ENCODE measurements at places on chromosomes 1 and 21. TPM values are rescaled to one million over a fixed set of nuclear protein-coding genes. Genes with fewer than 3 reads are reported as not detected.
A peak's percentile ranks its signal among the peaks of the same experiment; 100 is the strongest.

The SPATA45 gene
- 0.48 TPM for polyA plus RNA-seq

The TFAP2E gene
- 0.75 TPM for polyA plus RNA-seq

The S100A7 gene
- polyA plus RNA-seq, result not detected

DNA sequence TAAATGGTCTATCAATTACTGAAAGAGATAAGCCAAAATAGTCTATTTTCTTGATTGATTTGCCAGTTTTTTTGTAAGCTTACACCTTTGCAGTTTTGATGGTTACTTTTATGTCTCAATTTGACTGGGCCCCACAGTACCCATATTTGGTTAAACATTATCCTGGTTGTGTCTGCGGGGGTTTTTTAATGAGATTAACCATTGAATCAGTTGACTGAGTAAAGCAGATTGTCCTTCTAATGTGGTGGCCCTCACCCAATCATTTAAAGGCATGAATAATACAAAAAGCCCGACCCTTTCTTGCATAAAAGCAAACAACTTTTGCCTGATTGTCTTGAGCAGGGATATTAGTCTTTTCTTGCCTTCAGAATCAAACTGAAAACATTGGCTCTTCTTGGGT lies 650.0 kb upstream of the RGS18 start:
- no peak for DNase-seq

DNA sequence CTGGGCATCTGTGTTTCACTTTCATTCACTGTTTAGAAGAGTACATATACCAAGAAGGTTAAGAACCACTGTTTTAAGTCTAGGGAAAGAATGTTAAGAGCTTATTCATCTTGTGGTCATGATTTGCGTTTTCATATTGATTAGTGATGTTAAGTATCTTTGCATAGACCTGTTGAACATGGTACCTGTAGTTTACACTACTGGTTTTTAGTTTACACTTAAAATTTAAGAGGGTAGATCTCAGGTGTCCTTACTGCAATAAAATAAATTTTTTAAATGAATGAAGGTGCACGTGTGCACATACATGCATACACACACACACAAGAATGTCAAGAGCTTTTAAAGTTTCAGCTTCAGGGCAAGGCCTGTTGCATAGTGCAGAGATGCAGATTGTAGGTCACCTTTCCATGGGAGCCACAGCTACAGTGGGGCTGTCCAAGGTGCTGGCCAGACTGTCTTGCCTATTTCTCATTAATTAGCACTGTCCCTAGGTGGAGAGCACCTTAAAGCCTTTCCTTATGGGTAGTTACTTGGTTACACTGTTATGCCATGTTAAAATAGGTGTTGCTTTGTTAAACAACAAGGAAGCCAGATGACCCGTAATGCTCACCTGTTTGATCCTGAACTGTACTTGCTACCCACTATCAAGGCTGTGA lies 543.0 kb upstream of the DAB1 start:
- peak; percentile 23 for DNase-seq

DNA sequence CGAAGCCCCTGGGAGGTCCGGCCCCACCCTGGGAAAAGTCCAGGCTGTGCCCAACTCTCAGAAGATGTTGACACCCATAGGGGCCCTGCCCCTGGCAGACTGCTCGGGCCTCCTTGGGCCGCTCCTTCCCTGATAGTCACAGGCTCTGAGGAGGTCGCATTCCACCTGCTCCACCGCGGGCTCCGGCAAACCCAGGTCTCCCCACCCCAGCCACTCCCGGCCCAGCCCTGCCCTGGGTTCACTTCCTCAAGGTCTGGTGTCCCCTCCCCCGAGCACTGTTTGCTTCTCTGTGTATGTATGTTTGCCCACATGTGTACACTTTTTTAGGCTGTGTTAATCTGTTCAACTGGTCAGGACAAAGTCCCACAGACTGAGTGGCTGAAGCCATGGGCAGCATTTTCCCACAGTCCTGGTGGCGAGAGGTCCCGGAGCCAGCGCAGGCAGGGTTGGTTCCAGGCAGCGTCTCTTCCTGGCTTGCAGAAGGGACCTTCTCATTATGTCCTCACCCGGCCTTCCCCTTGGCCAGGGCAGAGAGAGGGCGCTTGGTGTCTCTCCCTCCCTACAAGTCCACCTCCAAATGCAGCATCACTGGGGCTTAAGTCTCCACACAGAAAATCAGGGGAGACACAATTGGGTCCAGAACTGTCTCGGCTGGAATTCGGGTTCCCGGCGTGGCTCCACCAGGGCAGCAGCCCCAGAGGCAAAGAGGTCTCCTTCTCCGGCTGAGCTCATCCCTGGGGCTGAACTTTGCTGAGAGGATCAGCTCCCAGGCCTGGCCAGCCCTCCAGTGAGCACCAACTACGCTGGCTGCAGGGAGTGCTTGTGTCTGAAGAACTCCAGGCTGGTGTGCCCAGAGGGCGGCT lies 10.5 kb upstream of the PRXL2B start:
- no peak for DNase-seq

DNA sequence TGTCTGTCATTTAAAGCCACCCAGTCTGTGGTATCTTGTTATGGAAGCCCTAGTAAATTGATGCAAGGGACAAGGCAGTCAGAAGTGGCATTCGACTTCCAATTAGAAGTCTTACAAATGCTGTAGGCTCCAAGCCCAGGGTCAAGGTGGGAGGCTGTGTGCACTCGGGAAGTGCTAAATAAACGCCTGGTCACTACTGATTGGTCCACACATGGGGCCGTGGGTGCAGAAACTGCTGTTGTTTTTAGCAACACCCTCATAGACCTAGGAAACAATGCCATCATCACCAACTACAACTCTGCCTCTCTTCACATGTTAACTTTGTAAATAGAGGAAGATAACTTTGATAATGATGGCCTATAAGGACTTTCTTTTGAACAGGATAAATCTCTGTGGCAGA lies 20.2 kb upstream of the ZBTB21 start:
- no peak for DNase-seq

DNA sequence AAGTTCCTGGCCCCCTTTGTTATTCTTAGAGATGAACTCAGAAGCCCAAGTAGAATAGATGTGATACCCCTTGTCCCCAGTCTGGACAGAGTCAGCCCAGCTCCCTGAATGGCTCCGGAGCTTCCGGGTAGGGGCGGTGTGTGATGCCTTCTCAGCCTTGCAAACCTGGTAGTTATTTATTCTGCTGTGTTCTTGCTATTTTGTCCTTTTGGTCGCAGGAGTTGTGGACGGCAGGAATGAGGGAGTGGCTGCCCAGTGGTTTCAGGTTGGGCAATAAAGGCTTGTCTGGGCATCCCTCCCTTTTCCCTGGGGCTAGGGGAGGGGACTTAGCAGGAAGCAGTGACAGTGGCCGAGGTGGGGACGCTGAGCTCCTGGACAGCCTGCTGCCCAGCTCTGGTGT lies 2.8 kb downstream of the PTPRU start:
- DNase-seq, result no peak

DNA sequence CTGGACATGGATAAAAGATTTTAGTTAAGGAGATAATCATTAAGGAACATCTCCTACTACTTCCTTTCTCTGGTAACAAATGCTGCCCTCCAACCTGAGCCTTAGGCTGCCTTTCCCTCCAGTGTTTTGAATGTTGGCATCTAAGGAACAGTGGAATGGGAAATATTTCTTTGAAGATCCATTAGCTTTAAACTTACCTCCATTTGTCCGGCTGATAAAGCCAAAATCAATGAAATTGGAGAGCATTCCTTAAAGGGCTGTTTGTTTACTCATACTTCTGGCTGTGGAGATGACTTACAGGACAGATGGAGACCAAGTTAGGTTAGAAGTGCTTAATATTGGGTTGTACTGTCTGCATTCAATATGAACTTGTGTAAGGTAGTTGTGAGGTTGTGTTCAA lies 439.1 kb downstream of the PLA2G4A start:
- no peak for DNase-seq

DNA sequence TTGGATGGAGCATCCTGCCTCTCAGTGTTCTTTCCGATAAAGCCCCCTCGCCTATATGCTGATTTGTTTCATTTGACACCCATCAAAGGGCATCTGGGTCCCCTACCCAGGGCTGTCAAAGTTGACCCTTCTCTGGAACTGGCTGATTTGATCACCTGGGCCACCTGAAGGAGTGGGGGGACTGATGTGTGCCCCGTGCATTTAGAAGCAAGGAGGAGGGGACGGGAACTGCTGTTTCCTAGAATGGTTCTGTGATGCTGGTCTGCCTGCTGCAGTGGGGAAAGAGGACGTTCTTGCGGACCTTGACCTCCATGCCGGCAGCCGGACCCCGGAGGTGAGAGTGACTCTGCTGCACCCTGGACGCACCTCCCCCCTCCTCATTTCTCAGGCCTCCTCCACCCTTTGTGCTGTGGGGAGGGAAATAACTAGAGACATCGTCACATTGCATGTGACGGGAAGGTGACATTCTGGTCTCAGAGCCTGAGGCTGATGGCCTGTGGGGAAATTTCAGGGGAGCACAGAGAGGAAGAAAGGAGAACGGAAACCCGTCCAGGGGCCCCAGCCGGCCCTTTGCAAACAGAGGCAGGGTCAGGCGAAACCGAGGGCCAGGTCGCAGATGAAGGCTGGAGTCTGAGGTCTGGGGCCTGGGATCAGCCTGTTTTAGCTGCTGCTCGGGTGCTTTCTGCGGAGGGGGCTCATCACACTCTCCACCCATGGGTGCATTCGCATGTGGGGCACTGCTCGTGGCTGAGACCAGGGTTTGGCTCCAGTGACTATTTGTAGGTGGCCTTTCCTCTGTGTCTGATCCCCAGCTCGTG lies 25.7 kb downstream of the CRYAA start:
- DNase-seq, result no peak

DNA sequence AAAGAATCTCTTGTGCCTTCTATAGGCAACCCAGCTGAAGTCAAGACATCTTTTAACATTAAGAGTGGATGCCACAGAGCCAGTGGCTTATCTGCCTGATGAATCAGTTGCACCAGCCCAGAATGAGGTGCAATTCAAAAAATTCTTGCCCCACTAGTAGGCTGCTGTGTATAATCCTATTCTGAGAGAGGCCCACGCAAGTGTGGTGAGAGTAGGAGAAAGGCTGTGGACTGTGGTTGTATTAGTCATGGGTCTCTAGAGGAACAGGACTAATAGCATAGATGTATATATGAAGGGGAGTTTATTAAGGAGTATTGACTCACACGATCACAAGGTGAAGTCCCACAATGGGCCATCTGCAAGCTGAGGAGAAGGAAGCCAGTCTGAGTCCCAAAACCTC lies 216.4 kb downstream of the LTN1 start:
- DNase-seq, result peak; percentile 67

- no peak for DNase-seq
These were observed 813 bp upstream of the SFT2D2 start for GRCh38 chr1:168224991-168225390.

All from muscle of back (tissue), 13 donors.